ENCODE measurements at places on chromosomes 12 and 14.

DNA sequence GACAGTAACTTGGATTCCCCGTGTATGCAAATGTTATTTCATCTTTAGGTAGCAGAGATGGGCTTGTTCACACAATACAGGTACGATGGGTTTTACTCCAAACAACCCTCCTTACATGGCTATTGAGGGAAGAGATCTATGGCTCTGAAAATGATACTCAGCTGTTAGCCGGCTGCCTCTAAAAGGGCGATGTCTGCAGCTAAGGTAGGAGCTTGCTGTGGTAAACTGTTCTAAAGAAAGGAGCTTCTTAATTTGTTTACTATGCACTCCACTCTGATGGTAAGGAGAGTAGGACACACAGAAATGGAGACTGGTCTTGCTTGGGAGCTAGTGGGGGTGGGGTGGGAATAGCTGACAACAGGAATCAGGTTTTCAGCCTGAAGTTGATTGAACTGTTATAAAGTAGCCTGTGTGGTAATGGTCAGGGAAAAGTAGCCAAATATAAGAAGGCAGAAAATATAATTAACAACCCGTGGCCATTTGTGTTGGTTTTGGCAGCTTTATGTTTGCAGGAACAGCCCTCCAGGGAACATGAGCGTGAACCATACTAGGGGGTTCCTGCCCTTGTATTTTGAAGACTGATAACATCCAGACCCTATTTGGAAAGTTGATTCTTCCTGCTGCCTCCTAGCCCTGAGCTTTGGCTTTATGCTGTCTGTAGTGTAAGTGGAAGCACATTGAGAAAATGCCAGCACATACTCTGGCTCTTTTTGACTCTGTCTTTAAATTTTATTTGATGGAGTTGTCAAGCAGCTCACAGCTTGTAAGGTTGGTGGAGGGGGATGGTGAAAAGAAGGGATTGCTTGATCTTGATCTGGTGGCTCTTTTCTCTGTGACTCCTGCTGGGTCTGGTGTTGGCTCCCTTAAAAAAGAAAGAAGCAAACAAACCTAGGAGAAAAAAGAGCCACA is 929.8 kb downstream of the DIO2 start:
- no peak for DNase-seq

- no peak for DNase-seq
Measured at GRCh38 chr12:30779578-30779977, 24.8 kb upstream of the CAPRIN2 start.

- DNase-seq = peak; percentile 28
Measured at GRCh38 chr12:43957732-43958372, 122.0 kb downstream of the TMEM117 start.

DNA sequence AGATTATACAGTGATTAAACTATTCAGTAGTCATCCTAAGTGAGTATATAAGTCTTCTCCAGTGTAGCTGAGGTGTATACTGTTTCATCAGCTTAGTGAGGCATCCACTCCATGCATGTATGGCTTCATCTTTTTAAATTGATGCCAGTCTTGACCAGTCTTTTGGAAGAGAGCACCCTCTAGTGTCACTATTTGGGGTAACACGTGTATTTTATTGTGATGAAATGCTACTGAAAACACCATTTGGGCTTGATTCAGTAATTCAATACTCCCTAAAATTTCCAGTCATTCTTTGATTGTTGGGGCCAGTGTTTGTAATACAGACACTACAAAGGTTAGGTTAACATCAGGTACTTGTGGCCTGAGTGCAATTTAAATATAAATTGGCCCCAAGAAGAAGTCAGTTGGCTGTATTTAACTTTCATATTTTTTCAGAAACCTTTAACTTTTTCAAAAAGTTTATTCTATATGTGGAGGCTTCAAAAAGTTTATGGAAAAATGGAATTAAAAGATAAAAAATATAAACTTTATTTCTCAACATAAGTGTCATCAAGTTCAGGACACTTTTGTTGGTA is 35.3 kb downstream of the MIPOL1 start:
- DNase-seq = no peak

DNA sequence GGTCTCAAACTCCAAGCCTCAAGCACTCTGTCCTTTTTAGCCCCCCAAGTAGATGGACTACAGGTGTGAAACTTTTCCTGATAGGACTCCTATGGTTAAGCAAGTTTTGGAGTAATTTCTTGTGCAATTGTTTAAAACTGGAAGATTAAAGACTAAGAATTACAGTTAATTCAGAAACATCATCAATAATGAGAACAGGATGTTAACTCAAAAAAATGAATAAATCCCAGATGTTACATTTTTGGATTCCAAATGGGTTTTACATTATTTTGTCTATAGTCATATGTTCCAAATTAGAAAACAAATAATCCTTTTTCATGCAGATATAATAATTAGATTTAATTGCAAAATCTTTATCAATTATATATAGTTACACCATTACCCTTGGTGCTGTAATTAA is 24.4 kb upstream of the KITLG start:
- DNase-seq = no peak

GRCh38 chr14:104516906-104517305 is 62.7 kb upstream of the C14orf180 start:
- no peak for DNase-seq

DNA sequence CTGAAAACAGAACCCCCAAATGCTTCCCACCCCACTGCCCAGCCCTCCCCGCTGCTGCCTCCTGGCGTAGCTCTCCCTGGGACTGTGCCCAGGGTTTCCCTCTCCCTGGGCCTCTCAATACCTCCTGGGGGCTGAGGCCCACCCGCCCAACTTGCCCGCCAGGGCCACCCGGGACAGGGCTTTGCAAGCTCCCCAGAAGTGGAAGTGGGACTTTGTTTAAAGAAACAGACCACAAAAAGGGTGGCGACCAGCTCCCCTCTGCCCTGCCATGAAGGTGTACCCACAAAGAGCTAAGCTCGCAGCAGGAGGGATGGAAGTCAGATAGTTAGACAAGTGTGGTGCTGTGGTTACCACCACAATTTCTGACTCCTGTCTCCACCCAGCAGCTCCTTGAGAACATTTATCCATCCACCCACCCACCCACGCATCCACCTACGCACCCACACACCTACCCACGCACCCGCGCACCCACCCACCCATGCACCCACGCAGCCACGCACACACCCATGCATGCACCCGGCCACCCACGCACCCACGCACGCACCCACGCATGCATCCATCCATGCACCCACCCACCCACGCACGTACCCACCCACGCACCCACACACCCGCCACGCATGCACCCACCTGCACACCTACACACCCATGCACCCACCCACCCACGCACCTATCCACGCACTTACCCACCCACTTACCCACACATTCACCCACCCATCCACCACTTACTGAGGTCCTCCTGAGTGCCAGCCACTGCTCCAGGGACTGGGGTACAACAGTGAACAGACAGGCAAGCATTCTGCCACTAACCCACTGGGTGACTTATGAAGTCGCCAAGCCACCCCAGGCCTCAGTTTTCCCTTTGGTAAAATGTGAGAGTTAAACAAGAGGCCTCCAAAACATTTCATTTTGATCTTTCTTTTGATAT is 127.3 kb downstream of the SCARB1 start:
- no peak for DNase-seq

GRCh38 chr14:24695265-24696241 is 61.6 kb upstream of the GZMB start:
- peak; percentile 66 for DNase-seq

DNA sequence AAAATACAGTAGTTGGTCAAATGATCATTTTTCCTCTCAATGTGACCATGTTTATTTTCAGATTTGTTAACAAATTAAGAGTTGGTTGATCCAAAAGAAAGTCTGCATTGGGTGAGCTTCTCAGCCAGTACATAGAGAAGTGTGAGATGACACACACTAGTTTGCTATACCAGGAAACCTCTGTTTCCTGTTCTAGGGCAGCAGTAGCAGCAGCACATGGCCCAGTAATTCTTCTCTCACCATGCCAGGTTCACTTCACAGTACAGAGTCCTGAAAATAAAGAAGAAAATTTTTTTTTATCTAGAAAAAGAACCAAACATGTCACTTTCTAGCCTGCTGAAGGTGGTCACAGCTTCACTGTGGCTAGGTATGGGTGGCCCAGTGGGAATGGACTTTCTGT is 250.2 kb upstream of the OR4E1 start:
- no peak for DNase-seq

All from GM12878 (cell line).